ENCODE measurements at places on chromosomes 5 and 9.

DNA sequence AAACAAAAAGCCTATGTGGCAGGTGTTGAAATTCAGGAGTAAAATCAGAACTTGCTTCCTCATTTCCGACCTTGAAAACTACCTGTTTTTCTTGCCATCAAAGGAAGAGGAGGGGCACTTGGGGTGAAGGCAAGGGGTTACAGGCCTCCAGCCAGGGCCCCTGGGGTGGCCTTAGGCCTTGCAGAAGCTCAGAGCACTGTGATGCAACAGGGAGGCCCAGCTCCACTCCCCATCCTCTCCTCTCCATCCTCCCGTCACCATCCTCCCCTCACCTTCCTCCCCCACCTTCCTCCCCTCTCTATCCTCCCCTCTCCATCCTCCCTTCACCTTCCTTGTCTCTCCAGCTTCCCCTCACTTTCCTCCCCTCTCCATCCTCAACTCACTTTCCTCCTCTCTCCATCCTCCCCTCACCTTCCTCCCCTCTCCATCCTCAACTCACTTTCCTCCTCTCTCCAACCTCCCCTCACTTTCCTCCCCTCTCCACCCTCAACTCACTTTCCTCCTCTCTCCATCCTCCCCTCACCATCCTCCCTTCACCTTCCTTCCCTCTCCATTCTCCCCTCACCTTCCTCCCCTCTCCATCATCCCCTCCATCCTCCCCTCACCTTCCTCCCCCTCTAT is 111.6 kb downstream of the WNK2 start:
- peak; percentile 39 for DNase-seq

DNA sequence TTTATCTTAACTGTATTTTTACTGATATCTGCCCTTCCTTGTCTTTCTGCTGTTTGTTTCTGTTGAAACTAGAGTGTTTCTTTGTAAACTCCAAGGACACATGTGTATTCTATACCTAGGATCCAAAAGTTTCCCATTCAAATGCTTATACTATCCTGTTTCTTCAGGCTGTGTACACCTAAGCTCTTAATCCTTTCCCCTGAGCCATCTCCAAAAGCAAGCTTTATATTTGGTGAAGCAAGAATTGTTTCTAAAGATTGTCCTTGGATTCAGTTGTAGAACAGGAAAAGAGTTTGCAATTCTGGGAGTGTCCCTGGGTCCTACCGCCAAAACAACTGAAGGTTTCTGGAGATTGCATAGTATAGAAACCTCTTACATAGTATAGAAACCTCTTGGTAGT is 65.9 kb downstream of the CWC27 start:
- DNase-seq, result no peak

DNA sequence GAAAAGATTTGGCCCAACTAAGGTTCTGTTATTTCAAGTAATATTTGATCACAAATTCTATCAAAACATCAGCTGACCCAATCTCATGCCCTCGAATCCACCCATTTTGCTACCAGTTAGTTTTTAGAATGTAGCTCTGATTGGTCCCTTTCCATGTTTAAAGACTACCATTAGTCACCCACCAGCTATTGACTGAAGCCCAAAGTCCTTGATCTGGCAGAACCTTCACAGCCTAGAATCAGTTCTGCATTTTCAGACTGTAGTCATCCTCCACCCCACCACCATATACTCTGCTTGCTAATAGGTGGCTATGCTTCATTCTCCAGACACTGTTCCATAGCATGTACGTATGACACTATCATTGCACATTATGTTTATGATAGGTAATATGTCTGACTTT is 182.2 kb upstream of the TARS1 start:
- no peak for DNase-seq

DNA sequence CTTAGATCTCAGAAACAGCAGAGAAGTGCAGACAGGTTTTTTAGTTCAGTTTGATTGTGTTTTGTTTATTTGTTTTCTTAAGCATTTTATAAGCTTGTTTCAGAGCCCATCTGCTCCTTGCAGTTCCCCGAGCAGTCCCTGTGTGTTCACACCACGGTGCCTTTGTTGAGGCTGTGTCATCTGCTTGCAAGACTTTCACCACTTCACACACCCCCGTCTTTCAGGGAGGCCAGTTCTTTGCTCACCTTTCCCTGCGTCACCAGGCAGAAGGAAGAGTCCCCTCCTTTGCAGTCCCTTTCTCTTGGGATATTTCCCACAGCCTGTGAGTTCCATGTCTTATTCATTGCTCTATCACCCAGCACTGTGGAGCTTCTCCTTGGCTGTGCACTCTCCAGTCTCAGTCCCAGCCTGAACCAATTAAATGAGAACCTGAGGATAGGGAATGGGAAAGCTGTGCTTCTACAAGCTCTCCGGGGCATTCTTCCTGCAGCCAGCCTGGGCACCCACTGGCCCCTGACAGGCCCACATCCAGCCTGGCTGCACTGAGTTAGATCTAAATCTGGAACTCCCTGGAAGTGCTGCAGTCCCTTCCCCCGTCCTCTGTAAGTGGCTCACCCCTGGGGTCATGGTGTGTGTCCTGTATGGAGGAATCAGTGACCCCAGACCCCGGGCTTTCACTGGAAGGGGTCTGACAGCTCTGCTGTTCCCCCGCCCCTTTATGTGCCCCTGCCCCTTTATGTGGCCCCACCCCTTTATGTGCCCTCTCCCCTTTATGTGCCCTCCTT is 5.5 kb downstream of the MVB12B start:
- no peak for DNase-seq

- no peak for DNase-seq
Measured at GRCh38 chr5:167229751-167230150, 1061.7 kb upstream of the WWC1 start.

DNA sequence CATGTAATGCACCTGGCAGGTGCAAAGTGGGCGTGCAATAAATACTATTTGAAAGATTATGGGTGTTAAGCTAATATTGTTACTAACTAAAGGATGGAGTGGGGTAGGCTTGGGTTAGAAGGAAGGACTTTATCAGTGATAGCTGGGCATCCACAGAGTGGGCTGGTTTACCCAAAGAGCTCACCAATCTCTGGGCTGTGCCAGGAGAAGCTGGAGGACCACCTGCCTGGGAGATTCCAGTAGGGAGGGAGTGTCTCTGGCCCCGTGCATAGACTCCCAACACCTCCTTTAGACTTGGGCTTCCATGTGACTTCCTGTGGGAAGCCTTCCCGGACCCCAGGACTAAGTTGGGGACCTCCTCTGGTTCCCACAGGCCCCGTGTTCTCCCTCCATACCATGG is 5.6 kb upstream of the URM1 start:
- no peak for DNase-seq

DNA sequence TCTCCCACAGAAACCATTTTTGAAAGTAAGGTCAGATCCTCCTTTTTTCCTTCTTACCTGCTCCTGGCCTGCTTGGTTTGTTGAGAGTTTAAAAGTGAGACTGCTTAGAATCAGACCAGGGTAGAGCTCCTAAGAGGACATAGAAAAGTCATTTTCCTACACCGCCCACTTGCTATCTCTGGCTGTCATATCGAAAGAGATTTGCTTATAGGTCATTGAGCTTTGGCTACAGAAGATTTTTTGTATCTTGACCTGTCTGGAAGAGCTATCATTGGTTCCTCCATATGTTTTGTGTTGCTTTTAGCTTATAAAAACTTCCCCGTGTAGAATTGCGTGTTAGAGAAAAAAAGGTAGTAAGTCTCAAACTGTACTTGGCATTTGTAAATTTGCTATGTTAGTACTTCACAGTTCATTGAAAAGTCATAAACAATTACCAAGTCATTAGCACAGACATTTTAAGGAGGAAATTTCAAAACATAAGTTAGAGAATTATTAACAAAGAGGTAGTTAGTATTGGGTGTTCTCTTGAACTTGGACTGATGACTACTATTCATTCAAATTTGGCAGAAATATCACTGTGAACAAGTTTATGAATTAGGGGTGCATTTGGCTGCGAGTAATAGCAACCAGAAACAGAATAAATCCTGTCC is 96.6 kb downstream of the MAN2A1 start:
- DNase-seq, result no peak

GRCh38 chr5:171444582-171444981 is 25.1 kb downstream of the FGF18 start:
- DNase-seq, result no peak

DNA sequence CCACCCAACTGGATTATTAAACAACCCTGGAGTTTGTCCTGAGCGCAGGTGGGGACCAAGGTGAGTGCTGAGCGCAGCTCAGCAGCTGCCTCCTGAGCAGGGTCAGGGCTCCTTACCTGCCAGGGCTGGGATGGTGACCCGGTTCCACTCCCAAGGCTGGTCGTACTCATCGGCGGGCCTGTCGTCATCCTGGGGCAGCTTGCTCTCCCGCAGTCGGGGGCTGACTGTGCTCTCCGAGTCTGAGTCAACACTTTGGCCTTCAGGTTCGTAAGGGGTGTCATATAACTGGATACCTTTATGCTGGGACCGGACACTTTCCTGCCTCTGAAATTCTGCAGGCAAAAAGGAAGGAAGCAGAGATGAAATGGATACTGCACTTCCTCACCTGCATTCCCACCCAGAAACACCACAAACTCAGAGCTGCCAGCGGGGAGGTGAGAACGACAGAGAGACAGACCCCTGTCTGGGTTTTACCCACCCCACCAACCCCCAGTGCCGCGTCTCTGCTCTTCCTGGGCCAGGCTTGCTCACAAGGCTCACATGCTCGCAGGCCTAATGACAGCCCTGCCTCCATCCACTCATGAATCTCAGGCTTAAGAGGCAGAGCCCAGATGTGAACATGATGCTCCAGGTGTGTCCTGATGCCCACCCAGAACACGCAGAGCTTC is 70.7 kb upstream of the SLC25A51 start:
- no peak for DNase-seq

DNA sequence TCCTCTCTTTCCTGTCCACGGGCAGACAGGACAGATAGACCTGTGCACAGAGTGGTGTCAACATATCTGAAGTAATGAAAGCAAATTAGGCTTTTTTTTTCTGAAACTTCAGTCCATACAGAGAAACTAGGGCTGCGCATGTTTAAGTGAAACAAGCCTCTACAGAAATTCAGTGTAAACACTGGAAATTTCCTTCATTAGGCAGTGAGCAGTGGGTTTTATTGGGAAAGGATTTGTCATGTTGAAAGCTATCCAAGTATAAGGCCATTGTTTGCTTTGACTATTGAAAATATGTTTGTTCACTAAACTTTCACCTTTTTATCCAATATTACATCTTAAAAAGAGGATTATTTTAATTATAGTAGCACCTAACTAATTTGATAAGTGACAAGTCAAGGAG is 161.2 kb downstream of the AOPEP start:
- DNase-seq, result no peak

GRCh38 chr5:96433066-96433447 is at the start of gene PCSK1:
PCSK1 (minus strand) TSS chr5:96433248; CDS start chr5:96433042, 206 bp downstream.
- DNase-seq, result no peak

DNA sequence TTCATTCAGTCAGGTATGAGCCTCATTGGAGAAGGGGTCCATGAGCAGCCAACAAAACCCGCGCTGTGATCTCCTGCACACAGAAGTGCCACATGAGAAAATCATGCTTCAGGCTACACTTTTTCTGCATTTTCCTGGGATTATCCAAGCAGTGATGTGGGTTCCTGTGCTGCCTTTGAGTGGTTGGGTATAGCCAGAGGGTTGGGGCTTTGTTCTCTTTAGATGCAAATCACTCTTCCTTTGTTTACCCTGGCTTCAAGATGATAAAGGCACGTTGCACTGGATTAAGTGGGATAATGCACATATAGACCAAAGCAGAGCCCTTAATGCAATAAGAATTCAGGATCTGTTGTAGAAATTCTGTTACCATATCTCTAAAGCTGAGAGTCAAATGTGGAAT is 18.7 kb downstream of the ECM2 start:
- no peak for DNase-seq

DNA sequence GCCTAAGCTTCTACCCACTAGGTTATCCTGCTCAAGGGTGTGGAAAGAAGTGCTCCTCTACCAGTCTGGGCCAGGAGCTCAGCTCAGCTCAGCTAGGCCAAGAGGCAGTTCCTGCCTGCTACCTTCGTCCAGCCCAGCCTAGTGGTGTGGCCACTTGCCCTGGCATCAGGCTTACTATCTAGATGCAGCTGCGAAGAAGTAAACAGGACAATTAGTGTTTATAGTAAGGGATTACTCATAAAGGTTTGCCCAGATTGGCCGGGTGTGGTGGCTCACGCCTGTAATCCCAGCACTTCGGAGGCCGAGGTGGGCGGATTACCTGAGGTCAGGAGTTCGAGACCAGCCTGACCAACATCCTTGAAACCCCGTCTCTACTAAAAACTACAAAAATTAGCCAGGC is 12.8 kb upstream of the SPATA24 start:
- DNase-seq, result peak; percentile 30
